Stimulated activated CD4-positive, alpha-beta T cell treated with anti-CD3 and anti-CD28 coated beads, Interleukin-2, amount 100 ng/mL, for 48 hours (primary cell): ENCODE measurements at places on chromosomes 3 and 15.

DNA sequence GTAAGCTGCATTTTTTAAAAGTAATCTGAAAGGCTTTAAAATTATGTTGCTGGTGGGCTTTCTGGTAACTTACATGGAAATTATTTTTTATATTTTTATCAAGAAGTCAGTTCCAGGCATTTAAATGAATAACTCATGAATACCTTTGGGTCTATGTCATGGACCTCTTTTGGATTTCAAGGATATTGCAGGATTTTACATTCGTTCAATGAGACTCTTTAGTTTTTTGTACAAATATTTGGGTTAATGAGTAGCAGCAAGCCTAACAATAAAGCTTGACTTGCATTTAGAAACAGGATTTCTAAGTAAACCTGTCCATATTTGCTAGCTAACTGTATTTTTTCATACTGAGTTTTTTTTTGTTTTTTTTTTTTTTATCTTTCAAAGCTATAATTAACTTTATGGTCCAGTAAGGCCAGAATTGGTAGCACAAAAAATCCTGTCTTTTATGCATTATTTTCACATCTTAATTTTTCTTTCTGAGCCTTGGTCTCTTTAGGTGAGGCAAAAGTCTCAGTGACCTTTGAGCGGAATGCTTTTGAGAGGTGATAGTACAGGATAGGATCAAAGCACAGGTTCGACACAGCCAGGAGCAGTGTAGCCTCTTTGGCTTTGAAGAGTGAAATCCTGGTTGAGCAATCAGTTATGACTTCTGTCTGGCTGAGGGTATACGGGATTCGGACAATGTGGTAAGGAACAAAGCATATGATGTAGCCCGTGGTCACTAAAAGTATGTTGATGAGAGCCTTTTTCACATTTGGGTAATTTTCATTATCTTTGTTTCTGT is 4.8 kb downstream of the GPR171 start:
- no peak for DNase-seq

DNA sequence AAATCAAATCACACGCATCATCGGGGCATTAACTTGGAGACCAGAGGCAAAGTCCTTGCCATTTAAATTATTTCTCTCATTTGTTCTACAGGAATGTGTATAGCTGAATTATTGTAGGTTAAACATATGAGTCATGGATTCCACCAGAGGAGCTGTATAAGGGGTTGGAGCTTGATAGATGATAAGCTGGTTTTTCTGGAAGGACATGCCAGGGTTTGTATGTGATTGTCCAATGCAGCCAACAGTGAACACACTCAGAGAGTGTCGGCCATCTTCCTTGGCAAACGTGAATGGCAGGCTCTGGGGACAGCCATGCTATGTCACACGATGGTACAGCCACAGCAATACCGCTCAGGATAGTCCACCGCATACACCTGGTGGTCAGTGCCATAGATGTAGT is 25.1 kb downstream of the SSUH2 start:
- DNase-seq: no peak

DNA sequence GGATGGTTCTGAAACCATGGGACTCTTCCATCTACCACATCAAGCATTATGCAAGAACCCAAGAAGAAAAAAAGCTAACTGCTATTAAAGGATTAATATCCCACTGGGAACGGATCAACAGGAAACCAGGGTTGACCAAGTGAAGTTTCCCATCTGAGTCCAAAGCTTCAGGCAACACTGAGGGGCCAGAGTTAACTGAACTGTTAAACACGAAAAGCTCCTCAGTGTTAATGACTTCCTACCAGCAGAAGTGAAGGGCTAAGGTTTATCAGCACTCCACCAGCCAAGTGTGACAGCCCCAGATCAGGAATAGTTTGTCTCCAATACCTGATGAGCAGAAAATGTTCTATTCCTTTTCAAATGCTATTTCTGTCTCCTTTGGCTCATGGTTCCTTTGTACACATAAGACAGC is 36.7 kb downstream of the PTPN9 start:
- no peak for DNase-seq

GRCh38 chr3:140186421-140186920 is 251.5 kb downstream of the CLSTN2 start:
- no peak for DNase-seq

DNA sequence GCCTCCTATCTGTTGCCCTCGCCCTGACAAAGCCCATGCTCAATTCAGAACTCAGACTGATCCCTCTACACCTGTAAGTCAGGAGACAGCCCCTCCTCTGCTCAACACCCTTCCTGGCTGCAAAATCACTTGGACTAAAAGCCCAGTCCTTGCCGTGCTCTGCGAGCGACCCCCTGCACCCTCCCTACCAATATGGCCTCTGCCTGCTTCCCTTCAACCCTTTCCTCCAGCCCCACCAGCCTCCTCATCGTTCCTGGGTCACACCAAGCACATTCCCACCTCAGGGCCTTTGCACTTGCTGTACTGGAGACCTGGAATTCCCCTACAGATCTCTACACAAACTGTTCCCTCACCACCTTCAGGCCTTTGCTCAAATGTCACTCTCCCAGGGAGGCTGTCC is 5.2 kb upstream of the SSUH2 start:
- no peak for DNase-seq

- no peak for DNase-seq
These were observed 17.7 kb downstream of the FOXB1 start for GRCh38 chr15:60021589-60022378.

GRCh38 chr3:172170841-172171240 is 131.5 kb downstream of the FNDC3B start:
- no peak for DNase-seq

- DNase-seq: no peak
These were observed 515.2 kb upstream of the CCDC54 start for GRCh38 chr3:106862067-106862466.

DNA sequence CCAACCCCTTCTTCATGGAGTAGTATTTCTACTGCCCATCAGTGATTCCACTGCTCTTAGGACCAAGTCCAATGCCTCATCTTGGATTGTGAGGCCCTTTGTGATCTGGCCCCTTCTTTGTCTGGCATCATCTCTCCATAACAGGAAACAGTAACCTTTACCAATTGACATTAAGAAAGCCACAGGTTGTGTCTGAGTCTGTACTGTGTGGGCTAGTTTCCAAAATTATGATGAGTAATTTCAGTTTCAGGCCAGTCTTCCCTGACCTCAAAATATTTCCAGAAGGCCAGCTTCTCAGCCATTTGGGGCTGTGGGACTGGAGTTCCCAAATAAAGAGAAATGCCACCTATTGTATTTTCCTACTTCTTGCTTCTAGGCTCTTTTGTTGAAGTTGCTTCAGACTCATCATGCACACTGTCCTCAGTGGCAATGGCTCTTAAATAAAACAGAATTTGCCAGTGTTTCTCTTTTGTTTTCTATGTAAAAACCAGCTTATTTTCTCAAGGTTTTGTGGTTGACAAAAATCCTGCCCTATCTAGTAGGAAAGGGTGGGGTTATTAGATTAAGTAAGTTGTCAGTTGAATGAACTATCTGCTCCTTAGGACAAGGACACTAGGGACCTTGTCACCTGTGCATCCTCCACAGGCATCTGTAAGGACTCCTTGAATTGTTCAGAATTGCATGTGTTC is 47.0 kb upstream of the ACKR4 start:
- no peak for DNase-seq

DNA sequence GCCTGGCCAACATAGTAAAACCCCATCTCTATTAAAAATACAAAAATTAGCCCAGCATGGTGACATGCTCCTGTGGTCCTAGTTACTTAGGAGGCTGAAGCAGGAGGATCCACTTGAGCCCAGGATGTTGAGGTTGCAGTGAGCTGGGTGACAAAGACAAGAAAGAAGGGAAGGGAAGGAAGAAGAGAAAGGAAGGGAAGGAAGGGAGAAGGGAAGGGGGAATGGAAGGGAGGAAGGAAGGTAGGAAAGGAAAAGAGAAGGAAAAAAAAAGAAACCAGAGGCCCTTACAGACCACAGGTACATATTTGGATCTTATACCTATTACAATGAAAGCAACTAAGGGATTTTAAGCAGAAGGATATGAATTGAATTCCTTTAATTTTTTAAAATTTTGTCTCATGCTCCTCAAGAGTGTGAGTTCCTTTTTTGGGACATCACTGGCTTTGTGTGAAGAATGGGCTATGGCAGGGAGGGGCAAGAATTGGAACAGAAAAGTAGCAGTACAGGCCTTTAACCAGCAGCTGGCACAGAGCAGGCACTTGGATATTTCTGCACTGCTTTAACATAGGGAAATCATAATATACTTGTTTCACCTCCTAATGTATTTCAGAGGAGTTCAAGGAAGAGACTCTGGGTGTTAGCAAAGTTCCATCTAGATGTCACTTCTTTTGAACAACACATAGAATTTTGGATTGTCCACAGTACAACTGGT is 7.9 kb downstream of the RAB27A start:
- no peak for DNase-seq
